Activated CD8-positive, alpha-beta memory T cell treated with anti-CD3 and anti-CD28 coated beads for 1 hour (primary cell): ENCODE measurements at places on chromosomes 3 and 15.

- DNase-seq = no peak
Observed at GRCh38 chr3:125240496-125240895, 27.9 kb upstream of the SLC12A8 start.

DNA sequence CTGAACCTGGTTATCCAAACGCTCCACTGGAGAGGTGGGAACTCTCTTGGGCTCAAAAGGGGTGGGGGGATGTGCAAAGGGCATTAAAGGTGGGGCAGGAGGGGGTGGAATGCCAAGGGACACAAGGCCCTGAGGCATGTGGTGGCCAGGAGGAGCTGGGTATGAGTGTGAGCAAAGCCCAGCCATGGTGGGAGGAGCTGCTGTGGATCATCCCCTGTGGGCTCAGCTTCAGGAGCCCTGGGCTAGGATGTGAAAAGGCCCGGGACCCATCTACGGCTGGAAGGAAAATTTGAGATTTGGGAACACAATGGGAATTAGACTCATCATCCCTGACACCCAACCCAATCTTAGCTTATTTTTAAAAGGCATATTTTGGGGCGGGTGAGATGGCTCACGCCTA, 33.3 kb downstream of the MGLL start:
- DNase-seq = no peak

GRCh38 chr3:44762170-44762677, 630 bp downstream of the KIF15 start:
- DNase-seq = no peak

GRCh38 chr3:60917141-60917540, 334.1 kb downstream of the FHIT start:
- no peak for DNase-seq

- DNase-seq = no peak
Observed at GRCh38 chr3:183085634-183086390, 13.5 kb downstream of the MCCC1 start.

- DNase-seq = no peak
Observed at GRCh38 chr3:186464424-186465093, 79.6 kb downstream of the CRYGS start.

DNA sequence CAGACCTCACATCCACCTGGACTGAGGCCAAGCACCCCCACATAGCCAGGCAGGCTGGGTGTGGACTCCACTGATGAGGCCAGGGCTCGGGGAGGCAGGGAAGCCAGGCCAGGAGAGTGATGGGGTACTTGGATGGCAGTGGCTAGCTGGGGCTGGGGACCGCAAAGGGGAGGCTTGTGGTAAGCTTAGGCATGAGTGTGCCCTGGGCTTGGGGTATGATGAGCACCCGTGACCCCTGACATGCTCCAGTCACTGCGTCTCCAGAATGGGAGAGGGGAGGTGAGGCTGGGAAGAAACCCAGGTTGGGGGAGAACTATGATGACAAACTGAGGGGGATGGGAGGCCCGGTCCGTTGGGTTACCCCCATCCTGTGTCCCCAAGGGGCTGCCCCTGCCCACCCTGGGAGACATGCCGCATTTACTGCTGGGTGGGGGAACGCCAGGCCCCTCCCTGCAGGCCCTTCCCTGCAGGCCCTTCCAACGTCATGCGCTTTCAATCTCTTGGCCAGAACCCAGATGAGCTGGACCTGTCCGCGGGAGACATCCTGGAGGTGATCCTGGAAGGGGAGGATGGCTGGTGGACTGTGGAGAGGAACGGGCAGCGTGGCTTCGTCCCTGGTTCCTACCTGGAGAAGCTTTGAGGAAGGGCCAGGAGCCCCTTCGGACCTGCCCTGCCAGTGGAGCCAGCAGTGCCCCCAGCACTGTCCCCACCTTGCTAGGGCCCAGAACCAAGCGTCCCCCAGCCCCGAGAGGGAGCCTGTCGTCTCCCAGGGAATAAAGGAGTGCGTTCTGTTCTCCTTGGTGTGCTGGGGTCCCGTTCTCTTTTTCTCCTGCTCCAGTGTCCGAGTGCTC, 34.1 kb downstream of the TSPAN3 start:
- no peak for DNase-seq

GRCh38 chr15:92393071-92393979, at the start of gene ST8SIA2:
ST8SIA2 (plus strand) TSS chr15:92393881; CDS start chr15:92394065, 184 bp downstream.
- no peak for DNase-seq

GRCh38 chr15:61318802-61319525, 89.9 kb upstream of the RORA start:
- DNase-seq = no peak

- no peak for DNase-seq
Observed at GRCh38 chr15:73633991-73634495, 854 bp upstream of the NPTN start.
